Panc1 (cell line): ENCODE measurements at places on chromosomes 2 and 18. TPM values are rescaled to one million over a fixed set of nuclear protein-coding genes. Genes with fewer than 3 reads are reported as not detected.
A peak's percentile ranks its signal among the peaks of the same experiment; 100 is the strongest.

GATA6 gene
- total RNA-seq: 0.51 TPM

SERPINB13 gene
- total RNA-seq: not detected

GRCh38 chr2:150027164-150027563, 439.6 kb upstream of the MMADHC start:
- no peaks in the 10 kb centered on the region for H3K36me3 ChIP-seq
- no peak overlapping the region for H3K27ac ChIP-seq

IMMT gene
- 138 TPM for total RNA-seq

- H3K4me1 ChIP-seq: no peaks in the 10 kb centered on the region
- no peak for DNase-seq
- H3K27ac ChIP-seq: no peak overlapping the region
- H3K4me3 ChIP-seq: no peak overlapping the region
Observed at GRCh38 chr2:154433010-154433409, 265.5 kb upstream of the KCNJ3 start.

DNA sequence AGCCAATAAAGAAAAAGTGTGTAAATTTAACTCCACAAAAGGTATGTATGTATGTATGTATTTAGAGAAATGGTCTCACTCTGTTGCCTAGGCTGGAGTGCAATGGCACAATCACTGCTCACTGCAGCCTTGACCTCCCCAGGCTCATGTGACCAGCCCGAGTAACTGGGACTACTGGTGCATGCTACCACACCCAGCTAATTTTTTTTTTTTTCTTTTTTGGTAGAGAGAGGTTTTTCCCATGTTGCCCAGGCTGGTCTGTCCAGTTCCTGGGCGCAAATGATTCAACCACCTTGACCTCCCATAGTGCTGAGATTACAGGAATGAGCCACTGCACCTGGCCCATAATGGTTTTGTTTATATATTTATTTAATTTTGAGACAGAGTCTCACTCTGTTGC, 67.1 kb downstream of the CERKL start:
- H3K36me3 ChIP-seq: no peaks in the 10 kb centered on the region
- H3K27ac ChIP-seq: no peak overlapping the region
- no peak overlapping the region for H3K4me3 ChIP-seq
- H3K27me3 ChIP-seq: no peaks in the 10 kb centered on the region; the same call in 1 of the 2 replicates
- H3K4me1 ChIP-seq: no peaks in the 10 kb centered on the region

DNA sequence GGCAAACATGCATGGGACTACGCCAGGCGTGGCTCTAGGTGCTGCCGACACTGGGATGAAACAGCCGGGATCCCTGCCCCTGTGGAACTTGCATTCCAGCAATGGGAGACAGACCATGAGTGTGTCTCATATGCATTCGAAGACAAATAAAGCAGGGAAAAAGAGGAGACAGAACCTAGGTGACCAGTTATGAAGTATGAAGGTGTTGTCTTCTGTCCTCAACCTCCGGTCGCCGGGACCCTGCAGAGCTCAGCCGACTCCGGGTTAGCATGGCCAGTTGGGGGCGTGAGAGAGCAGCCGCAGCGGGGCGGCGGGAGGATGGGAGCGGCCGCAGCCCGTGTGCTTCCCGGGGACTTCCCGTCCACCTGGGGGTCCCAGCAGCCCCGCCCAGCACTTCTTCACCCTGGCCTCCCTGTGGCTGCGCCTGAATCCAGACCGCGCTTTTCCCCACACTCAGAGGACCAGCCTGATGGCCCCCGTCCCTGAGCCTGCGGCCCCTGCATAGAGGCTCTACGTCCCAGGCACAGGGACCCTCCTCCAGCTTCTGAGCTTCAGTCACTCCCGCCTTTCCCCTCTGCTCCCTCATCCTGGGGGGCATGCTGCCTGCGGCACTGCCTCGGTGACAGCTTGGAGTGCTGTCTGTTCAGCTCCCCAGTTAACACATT, 11.4 kb downstream of the ID2 start:
- H3K4me1 ChIP-seq: peaks cover 5% of the 10 kb centered on the region; the same call in 1 of the 2 replicates
- no peak for DNase-seq
- no peaks in the 10 kb centered on the region for H3K36me3 ChIP-seq
- H3K27ac ChIP-seq: no peak overlapping the region
- peak overlapping the region; percentile 47 for H3K4me3 ChIP-seq
- H3K27me3 ChIP-seq: 0 out of 2 replicates have a peak, but pooled peaks cover 3% of the 10 kb centered on the region

DNA sequence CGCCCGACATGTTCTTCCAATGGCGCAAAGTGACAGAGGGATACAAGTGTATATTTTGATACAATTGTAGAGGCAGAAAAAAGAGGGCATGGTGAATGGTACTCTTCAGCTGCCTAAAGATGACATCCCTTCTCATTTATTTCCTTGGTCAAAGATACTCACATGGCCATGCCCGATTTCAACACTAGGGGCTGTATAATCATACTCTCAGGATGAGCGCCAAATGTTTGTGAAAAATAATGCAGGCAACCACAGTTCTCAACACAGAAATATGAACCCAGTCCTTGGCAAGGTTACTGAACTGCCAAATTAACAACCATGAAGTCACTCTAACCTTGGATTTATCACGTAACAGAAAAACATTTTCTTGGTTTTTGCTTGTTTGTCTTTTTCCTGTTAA, 204.4 kb downstream of the CCDC102B start:
- H3K27ac ChIP-seq: no peak overlapping the region
- no peak for DNase-seq
- no peaks in the 10 kb centered on the region for H3K27me3 ChIP-seq
- H3K4me3 ChIP-seq: no peak overlapping the region
- no peaks in the 10 kb centered on the region for H3K36me3 ChIP-seq
- no peaks in the 10 kb centered on the region for H3K4me1 ChIP-seq

DNA sequence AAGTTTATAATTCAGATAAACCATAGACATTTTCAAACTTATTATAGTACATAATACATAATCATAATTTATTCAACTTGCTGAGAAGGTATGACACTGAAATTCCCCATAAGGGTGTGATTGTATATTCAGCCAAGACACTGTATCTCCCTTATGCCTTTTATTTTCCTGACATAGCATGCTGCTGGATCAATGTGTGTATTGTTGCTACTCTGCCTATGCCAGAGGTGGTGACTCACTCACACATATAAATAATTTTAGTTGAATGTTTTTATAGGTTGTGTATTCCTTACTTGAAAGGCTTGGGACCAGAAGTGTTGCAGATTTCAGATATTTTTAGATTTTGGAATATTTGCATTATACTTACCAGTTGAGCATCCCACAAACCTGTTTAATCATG, 86.8 kb downstream of the VRK2 start:
- H3K27ac ChIP-seq: no peak overlapping the region
- no peak for DNase-seq
- no peaks in the 10 kb centered on the region for H3K4me1 ChIP-seq
- H3K4me3 ChIP-seq: no peak overlapping the region
- H3K27me3 ChIP-seq: no peaks in the 10 kb centered on the region

GRCh38 chr2:130769343-130769907, 14.1 kb downstream of the AMER3 start:
- no peaks in the 10 kb centered on the region for H3K36me3 ChIP-seq
- H3K27me3 ChIP-seq: no peaks in the 10 kb centered on the region; the same call in 1 of the 2 replicates
- DNase-seq: no peak
- no peaks in the 10 kb centered on the region for H3K4me1 ChIP-seq
- H3K4me3 ChIP-seq: no peak overlapping the region

ABCB11 gene
- total RNA-seq: 0.05 TPM

DNA sequence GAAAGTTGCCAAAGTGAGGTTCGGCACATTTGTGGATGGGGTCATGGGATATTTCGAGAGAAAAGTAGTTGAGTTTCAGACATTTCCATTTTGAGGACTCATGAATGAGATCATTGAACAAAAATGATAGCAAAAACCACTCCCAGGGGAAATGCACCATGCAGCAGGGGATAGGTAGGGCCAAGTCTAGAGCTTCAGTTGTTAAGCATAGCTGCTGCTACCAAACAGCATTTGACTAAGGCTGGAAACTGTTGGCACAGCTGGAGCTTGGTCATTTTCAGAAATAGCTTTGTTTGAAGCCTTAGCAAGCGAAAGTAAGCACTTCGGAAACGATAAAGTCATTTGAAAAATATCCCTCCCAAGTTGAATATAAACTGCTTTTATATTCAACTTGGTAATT, 431.8 kb downstream of the SOCS6 start:
- H3K27me3 ChIP-seq: no peaks in the 10 kb centered on the region
- no peaks in the 10 kb centered on the region for H3K36me3 ChIP-seq
- DNase-seq: no peak
- no peak overlapping the region for H3K4me3 ChIP-seq
- no peak overlapping the region for H3K27ac ChIP-seq
- no peaks in the 10 kb centered on the region for H3K4me1 ChIP-seq

- H3K27me3 ChIP-seq: no peaks in the 10 kb centered on the region
- H3K4me3 ChIP-seq: no peak overlapping the region
- DNase-seq: no peak
Observed at GRCh38 chr2:206305523-206306245, 31.2 kb downstream of the ZDBF2 start.

DNA sequence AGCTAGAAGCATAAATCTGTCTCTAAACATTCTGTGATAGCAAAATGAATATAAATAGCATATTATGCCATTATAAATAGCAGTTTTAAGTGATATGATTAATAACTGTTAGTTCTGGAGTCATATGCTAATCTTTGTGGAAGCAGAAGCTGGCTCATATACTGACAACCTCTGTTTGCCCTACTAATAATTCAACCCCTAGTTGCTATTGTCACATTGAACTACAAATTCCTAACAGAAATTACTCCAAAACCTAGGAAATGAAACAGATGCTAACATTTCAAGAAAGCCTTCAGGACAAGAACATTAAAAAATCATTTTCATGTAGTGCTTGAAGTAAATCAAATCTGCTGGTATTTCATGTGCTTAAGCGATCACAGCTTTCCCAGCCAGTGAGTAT, 28.2 kb downstream of the CALCRL start:
- H3K4me3 ChIP-seq: no peak overlapping the region
- no peaks in the 10 kb centered on the region for H3K4me1 ChIP-seq
- no peak overlapping the region for H3K27ac ChIP-seq

- H3K4me1 ChIP-seq: no peaks in the 10 kb centered on the region
- H3K27ac ChIP-seq: no peak overlapping the region
- no peak overlapping the region for H3K4me3 ChIP-seq
- no peaks in the 10 kb centered on the region; the same call in 1 of the 2 replicates for H3K36me3 ChIP-seq
- DNase-seq: no peak
Observed at GRCh38 chr2:179132076-179132475, 82.1 kb upstream of the CCDC141 start.

SLC38A11 gene
- total RNA-seq: 0.46 TPM

- H3K27ac ChIP-seq: no peak overlapping the region
- no peaks in the 10 kb centered on the region for H3K27me3 ChIP-seq
- no peak for DNase-seq
- no peaks in the 10 kb centered on the region for H3K36me3 ChIP-seq
Observed at GRCh38 chr2:129103936-129104878, 785.5 kb upstream of the HS6ST1 start.

DNA sequence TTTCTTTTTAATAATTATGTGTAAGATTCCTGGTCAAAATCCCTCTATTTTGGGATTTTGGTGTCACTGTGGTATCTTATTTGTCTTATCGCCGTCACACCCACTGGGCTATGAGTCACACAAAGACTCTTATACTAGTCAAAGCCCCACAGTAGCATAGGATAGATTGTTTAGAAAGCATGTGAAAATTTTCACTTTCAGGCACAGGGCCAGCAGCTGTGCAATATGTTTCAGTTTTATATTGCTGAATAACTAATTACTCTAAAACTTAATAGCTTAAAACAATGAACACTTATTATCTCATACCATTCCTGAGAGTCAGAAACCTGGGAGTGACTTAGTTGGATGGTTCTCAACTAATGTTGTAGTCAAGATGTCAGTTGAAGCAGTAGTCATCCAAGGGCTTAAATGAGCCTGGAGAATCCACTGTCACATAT, 24.0 kb downstream of the CFAP210 start:
- DNase-seq: no peak
- no peaks in the 10 kb centered on the region for H3K36me3 ChIP-seq
- no peak overlapping the region for H3K27ac ChIP-seq
- no peaks in the 10 kb centered on the region for H3K4me1 ChIP-seq
- no peaks in the 10 kb centered on the region for H3K27me3 ChIP-seq

GRCh38 chr2:134319596-134320254, 65.9 kb downstream of the MGAT5 start:
- no peaks in the 10 kb centered on the region for H3K36me3 ChIP-seq
- no peak overlapping the region for H3K4me3 ChIP-seq
- H3K27me3 ChIP-seq: no peaks in the 10 kb centered on the region
- no peak for DNase-seq
- no peak overlapping the region for H3K27ac ChIP-seq
- no peaks in the 10 kb centered on the region for H3K4me1 ChIP-seq
